NCI-H2107 (cell line): ENCODE measurements at places on chromosomes 7 and 10.

GRCh38 chr7:5776894-5777660, 4.4 kb downstream of the RNF216 start:
- no peak for DNase-seq

DNA sequence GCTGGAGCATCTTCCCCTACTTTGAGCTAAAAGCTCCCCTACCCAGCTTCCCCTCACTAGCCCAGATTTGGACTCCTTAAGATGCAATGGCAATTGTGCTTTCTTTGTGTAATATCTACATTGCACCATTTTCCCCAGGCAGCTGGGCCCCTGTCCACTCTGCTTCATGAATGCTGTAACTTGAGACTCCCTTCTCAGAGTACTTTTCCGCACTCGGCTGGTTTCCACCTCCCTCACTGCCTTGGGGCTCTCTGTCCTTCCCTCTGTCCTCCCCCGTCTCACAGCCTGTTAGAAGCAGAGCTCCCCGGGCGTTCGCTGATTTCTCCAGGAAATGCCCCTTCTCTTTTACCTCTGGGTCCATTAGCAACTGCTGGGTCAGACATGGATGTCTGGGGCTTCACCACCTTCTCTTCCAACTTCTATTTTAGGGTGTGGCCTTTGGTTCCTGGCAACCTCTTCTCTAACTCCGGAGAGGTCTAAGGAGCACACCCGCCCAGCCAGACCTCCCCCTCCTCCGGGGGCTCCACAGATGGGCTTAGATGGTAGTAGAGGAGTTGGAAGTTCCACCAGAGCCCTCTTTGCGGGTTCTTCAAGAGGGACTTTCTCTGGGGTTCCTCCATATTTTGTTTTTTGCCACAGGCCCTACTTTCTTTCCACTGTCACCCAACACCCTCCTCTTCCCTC, 2.9 kb upstream of the TMEM72 start:
- DNase-seq: peak; percentile 53

DNA sequence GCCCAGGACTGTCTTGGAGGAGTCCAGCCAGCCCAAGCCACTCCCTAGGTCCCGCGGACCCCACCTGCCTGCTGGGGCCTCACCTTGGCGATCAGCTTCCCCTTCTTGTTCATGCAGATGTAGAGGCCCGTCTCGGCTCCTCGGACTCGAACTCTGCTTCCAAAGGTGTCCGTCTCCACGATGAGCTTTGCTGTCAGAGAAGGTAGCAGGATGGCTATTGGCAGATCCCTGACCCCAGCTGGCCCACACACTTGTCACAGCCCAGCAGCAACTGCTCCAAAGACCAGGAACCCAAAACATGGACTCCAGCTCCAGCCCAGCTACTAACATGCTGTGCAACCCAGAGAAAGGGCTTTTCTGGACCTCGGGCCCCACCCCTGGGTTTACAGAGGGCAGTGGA, 4.5 kb downstream of the FGF8 start:
- no peak for DNase-seq

DNA sequence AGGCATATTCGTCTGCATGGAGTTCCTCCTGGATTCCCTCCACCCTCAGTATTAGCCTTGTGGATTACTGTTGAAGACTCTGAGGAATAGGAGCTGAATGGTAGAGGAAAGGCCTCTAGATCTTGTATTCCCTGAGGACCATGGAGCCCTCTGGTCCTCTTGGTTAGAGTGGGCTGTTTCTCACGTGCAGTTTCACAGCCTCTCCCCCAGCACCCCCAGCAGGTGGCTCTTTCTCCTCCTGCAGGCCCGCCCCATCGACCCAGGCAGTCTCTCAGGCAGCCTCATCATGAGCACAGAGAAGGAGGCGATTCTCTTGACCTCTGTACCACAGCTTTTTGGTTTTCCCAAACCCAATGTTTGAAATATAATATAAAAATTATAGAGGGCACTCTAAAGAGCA, 102.0 kb downstream of the WNT2 start:
- DNase-seq: no peak

DNA sequence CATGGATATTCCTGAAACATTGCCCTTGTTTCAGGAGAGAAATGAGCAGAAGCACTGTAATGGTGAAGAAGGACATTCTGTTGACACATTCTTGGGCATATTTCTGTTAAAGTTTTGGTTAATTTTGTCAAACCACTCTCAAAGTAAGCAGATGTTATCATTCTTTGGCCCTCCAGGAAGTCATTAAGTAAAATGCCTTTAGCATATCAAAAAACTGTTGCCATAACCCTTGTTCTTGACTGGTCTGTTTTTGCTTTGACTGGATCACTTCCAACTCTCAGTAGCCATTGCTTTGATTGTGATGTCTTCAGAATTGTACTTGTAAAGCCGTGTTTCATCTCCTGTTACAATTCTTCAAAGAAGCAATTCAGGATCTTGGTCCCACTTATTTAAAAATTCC, 404.3 kb upstream of the LRRTM3 start:
- no peak for DNase-seq
